CD4-positive, alpha-beta T cell treated with Interleukin-4 for 4 hours (primary cell): ENCODE measurements at places on chromosomes 4 and X.

GRCh38 chrX:283115-283845, 2.1 kb downstream of the PLCXD1 start:
- peak; percentile 86 for DNase-seq

DNA sequence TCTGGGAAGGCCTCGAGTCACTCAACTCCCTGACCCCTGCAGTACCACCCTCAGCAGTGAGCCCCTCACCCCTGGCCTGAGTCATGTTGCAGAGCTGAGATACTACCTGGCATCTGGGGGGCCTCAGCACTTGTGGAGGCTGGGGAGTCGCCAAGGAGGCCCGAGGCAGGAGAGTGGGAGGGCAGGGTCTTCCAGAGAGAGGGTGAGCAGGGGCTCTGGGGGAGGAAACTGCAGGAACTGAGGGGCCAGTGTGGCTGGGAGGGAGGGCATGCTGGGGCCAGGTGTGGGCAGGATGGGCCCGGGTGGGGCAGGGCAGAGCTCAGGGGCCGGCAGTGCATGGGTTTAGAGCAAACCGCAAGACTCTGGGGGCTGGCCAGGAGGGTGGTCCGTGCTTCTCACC, 59.7 kb downstream of the SORCS2 start:
- DNase-seq = no peak

- DNase-seq = no peak
These were observed 268.4 kb downstream of the DCTD start for GRCh38 chr4:182648766-182649165.

DNA sequence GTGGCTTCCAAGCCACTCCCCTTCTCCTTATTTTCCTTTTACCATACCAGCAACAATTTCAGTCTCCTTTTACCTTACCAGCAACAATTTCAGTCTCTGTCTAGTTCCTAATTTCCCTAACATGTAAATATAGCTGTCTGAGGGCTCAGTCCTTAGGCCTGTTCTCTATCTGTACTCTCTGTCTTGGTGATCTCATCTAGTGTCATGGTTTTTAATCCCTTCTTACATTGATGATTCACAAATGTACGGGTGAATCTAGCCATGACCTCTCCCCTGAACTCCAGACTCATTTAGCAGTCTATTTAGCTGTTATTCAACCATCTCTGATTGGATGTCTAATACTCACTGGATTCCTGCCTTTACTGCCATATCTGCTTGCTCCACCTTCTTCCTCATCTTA, 7.2 kb downstream of the IL15 start:
- no peak for DNase-seq

DNA sequence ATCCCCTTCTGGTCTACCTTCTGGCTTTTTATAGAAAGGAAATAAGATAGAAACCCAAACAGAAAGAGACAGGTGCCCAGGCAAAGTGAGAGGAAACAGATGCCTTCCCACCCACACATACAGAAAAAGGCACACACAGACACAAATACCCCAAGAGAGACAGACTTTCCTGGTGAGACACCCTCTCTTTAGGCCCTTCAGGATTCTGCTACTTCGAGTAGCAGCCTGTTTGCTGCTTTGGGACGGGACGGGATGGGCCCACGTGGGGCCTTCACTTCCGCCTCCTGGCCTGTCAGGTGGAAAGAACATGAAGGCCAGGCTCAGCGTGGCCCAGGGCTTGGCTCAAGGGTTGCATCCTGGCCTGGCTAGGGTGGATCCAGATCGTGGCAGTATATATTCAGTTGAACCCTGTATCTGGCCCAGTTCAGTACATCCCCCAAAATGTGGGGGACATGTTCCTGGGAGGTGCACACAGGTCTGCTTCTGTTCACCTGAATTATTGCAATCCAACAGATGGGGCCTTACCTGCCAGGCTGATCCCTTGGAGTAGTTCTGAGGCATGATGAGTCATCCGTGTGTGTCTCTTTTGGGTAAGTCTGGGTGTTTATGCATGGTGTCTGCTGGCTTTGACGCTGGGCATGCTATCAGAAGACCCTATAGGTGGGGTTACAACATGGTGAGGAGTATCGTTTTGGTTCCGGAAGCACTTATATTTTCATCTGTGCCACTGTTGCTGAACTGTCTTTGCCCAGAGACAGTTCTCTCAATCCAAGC, 2.4 kb downstream of the ZNF275 start:
- DNase-seq = peak; percentile 1

DNA sequence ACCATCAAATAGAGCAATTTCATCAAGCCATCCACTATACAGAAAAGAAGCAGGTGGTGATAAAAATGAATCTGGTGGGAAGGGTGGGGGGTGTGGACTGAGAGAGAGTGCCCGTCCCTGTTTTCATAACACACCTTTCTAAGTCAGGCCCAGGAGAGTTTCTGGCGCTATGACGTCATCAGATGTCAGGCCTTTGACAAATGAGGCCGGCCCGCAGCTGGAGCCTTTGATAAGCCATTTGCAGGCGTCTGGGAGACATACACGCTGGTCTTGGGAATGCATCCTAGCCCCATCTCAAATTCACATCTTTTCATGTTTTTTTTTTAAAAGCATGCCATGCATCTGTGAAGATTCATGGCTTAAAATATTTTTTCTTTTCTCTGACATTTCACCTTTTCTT, 404.5 kb downstream of the BCOR start:
- DNase-seq = no peak

DNA sequence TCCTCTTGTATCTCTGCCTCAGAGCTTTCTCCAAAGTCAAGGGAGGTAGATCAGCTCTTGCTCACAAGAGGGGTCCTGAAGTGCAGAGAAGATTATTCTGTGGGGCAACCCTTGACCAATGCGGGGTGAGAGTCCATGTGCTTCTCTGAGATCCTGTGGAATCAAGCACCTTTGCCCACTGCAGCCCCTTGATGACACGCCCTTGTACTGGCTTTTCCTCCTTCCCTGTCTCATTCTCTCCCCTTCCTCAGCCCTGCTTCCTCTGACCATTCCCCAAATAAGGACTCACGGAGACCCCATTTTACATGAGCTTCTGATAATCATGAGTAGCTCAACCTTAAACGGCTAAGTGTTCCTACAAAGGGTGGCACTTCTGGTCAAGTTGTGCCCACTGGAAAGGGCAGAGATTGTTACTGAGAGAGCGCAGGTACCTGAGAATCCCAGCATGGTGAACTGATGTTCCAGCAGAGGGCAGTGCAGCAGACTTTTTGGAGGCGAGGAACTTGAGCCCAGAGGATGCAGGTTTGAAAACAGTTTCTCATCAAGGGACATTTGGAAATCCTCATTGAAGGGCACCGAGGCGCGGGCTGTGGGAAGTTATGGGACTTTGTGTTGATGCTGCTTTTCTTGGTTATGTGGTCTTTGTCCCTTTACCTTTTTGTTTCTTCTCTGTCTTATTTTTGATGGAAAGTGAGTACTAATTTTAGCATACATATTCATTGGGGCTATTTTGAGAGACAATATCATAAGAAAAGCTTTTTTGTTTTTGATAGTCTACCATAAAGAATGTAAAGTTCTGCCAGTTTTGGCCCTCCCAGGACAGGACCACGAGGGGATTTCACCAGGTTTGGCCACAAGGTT, 201.3 kb downstream of the RBM46 start:
- DNase-seq = no peak

- no peak for DNase-seq
These were observed 69.8 kb downstream of the MTNR1A start for GRCh38 chr4:186485561-186486062.

- no peak for DNase-seq
These were observed 83.9 kb upstream of the MSX1 start for GRCh38 chr4:4775493-4776004.

DNA sequence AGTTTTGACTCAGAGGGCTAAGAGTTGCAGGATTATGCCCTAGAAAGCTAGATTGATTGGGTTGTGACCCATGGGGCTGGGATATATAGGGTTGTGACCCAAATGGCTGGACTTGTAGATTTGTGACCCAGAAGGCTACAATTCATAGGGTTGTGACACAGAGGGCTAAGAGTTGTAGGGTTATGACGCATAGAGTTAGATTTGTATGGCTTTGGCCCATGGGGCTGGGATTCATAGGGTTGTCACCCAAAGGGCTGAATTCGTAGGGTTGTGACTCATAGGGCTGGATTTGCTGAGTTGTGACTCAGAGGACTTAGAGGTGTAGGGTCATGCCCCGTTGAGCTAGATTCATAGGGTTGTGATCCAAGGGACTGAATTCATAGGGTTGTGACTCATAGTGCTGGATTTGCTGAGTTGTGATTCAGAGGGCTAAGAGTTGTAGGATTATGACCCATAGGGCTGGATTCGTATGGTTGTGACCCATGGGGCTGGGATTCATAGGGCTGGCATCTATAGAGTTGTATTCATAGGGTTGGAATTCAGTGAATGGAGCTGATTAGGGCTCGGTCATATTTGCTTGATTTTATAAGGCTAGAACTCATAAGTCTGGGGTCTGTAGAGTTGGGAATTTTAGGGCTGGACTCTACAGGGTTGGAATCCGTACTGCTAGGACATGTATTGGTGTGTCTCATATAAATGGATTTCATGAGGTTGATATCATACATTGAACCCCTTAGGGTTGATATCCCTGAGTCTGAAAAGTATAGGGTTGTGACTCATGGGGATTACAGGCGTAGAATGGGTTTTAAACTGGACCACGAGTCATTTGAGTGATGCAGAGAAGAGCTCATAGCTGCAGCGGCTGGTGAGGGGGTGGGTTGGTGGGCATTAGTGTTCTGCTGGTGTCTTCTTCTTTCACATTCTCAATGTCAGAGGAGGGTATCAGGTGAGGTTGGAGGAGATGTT, 125.7 kb downstream of the CRLF2 start:
- no peak for DNase-seq

DNA sequence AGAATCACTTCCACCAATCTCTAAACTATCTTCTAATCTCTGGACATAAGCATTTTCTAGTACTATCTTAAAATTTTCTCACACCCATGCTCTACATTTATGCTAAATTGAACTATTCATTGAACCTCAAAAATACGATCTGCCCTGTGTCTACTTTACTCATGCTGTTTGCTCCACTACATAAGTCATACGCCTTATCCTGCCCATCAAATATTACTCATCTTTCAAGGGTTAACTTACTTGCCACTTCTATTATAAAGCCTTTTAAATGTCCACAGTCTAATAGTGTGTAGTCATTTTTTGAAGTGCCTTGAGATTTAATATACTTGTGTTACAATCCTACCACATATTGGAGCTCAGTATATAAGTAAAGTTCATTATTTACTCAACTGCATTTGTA, 727.7 kb upstream of the SLIT2 start:
- no peak for DNase-seq

DNA sequence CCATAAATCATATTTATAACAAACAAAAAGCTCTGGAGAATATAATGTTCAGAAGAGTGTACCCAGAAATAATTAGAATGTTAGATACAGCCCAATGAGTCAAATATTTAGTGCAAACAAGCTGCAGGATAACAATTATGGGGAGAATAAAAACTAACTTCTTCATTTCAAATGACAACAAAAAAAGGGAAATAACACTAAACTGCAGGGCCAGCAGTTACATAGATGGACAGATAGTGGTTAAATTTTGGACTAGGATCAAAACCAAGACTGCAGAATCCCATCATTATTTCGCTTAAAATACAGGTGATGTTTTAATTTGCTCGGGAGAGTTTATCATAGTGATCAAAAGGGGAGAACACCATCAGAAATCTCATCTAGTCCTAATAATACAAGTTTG, 617 bp upstream of the GPR34 start:
- no peak for DNase-seq

- no peak for DNase-seq
These were observed 110.4 kb downstream of the SCD5 start for GRCh38 chr4:82688091-82688795.
